ENCODE measurements at places on chromosomes 12 and 14.

- no peak for DNase-seq
These were observed 64.1 kb downstream of the NCOR2 start for GRCh38 chr12:124503305-124503704.

- no peak for DNase-seq
These were observed 26.9 kb downstream of the DAAM1 start for GRCh38 chr14:59215322-59215721.

DNA sequence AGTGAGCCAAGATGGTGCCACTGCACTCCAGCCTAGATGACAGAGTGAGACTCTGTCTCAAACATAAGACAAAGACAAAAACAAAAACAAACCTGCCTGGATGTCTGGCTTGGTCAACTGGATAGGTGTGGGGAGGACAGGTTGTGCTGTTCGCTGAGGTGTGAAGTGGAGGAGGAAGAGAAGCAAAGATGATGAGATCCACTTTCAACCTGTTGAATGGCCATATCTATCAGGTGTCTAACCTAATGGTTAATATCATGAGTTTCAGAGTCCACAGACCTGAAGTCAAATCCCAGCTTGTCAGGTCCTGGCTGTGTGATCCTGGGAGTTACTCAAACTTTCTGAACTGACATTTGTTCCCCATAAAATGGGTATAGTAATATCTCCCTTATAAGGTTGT lies 9.7 kb upstream of the CCDC177 start:
- no peak for DNase-seq

DNA sequence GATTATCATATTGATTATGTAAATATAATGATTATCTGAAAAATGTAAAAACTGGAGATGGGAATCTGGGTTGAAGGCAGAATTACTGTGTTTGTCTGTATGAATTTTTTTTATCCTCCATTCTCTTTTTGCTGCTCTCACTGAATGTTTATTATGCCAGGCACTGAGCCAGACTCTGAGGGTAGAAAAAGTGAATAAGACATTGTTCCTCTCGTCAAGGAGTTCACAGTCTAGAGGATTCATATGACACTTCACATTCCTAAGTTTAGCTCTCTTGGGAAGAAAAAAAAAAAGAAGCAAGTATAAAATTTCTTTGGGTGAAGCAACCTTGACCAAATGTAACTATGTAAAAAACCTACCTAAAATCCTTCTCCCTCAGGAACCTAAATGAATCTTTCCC lies 120.9 kb upstream of the LMO3 start:
- no peak for DNase-seq

DNA sequence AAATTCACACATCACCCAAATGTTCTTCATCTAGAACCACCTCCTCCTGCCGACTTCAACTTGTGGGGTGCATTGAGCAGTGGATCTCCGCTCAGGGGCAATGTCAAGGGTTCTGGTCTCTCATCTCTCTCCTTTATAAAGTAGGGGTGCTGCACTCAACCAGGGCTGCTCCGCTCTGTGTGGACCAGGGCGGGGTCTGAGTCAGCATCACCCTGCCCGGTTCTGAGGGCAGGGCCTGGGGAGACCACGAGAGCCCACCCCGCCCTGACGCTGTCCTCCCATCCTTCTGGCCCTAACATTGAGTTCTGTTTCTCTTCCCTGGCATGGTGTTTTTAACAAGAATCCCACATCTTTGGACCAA lies 311.6 kb upstream of the DIO3 start:
- no peak for DNase-seq

DNA sequence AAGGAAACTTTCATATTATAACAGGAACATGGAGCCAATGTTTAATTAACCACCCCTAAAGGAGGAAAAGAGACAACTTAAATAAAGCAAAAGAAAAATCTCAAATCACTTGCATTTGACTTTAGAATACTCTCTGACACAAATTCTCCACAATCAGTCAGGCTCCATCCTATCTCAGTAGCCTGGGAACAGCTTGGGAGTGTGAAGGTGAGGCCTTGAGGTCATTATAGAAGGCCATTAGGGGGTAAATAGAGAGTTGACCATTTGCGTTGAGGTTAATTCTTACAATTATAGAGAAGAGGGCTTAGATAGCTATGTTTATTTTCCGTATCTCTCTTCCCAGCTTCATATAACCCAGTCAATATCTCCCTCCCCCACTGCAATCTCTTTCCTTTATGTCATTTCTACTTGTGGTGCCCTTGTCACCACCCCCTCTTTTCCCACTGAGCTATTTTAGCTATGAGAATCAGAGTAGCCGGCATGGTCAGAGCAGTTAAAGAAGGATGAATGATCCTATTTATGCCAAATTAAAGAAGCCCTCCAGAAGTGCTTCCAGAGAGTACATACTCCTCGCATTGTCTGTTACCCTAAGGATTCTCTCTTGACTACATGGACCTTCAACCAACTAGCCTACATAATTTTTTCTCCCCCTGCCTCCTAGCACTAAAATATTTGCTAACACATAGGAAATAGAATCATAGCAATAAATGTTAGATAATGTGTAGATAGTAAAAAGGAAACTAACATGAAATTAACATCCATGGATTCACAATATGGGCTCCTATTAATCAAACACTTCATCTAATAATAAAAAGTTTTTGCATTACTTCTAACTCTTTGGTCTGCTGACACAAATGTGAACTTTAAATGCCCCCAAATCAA lies 135.2 kb upstream of the KRR1 start:
- DNase-seq, result no peak

DNA sequence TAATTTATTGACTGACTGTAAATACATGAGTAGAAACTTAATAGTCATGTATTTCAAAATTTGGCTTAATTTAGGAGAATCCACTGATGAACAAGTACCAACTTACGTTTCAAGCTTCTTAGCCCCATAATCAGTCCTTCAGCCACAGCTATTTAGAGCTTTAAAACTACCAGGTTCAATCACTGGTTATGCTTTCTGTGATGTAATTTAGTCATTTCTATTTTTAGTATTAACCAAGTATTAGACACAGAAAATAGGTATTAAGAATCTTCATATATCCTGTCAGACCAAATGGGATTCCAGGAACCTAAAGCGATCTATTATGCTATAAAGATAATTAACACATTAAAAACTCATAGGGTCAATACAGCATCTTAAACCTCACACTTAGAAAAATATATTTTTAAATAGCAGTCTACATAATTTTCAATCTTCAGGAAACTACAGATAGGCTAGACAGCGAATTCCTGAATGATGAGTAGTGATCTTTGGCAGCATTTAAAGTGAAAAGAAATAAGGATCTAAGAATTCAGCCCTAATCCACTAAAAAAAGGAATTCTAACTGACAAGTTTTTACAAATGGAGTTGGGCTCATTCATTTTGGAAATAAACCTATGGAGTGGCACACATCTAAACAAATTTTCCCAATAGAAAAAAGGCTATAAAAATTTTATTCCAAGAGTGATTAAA lies 51.5 kb downstream of the ZC3H14 start:
- no peak for DNase-seq

DNA sequence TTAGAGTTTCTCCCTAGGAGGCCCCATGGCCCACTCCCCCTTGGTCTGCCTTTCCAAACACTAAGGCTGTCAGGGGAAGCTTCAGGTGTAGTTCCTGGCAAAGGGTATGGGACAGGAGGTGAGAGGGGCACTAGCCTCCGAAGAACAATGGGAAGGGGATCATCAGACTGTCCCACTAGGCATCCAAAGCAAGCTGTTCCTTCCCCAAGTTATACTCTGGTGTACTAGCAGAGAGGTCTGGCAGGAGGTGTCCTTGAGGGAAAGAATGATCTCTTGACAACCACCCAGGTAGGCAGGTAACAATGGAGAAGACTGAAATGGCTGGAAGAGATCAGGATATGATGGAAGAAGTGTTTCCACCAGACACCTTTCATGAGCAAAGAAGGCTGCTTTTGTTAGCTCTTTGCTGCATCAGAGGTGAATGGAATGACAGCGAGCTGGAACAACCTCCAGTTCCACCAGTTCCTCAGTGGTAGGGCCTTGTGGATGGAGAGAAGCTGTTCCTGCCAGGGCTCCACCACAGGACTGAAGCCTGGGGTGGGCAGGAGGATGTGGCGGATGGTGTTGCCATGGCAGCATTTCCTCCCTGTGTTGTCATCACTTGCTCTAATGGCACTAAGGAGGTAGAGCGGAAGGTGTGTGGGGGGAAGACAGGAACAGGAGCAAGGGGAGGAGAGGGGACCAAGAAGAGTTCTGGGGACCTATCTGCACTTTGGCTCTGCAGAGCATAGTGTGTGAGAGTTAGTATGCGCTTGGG lies 2.3 kb upstream of the AGAP2 start:
- DNase-seq, result no peak

DNA sequence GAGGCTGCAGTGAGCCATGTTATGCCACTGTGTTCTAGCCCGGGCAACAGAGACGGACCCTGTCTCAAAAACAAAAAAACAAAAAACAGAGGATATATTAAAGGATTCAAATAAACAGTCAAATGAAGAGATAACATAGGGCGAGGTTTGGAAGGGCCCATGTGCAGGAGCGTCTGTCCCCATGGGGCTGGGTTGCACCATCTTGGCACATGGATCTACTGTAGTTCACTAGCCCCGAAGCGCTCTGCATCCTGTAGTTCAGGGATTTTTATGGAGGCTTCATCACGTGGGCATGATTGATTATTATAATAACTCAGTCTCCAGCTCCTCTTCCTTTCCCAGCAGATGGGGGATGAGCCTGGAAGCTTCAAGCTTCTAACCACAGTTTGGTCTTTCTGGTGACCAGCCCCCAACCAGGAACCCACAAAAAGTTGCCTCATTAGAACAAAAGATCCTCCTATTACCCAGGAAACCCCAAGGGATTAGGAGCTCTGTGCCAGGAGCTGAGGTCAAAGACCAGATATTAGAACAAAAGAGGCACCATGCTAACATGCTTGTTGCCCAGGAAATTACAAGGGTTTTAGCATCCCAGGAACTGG lies 59.9 kb downstream of the HCAR2 start:
- DNase-seq, result no peak

DNA sequence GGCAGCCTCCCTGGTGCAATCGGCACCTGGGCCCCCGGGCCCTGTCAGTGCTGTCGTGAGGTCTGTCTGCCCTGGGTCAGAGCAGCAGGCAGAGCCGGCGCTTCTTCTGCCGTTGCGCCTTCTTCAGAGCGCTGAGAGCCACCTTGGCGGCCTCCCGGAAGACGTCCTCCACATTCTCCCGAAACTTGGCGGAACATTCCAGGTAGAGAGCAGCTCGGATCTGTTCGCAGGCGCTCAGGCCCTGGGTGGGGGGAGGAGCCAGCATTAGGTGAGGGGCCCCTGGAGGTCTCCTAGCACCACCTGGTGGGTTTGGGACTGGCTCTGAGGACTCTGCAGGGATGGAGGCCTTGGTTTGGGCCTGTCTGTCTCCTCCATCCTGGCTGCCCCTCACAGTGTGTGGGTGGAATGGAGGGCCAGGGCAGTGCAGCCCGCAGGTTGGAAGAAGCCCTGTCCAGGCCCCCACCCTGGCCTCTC lies 14.0 kb downstream of the RHOF start:
- no peak for DNase-seq

- DNase-seq, result no peak
These were observed 110.4 kb downstream of the ESRRB start for GRCh38 chr14:76486251-76486743.

DNA sequence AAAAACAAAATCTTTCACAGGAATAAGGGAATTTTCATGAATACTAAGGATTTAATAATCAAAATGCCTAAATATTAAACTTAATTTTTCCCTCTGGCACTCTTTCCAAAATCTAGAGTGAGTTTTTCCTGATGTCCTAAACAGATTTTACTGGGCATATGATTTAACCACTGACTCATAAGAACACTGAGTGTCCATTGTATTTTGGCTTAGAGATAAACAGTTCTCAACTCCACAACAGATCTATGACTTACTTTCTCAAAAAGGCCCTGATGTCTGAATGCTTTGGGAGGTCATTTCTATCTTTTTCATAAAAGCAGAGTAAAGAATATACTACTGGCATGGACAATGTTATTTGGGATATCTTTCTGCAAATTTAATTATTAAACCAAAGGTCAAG lies 15.0 kb downstream of the TMBIM4 start:
- no peak for DNase-seq

DNA sequence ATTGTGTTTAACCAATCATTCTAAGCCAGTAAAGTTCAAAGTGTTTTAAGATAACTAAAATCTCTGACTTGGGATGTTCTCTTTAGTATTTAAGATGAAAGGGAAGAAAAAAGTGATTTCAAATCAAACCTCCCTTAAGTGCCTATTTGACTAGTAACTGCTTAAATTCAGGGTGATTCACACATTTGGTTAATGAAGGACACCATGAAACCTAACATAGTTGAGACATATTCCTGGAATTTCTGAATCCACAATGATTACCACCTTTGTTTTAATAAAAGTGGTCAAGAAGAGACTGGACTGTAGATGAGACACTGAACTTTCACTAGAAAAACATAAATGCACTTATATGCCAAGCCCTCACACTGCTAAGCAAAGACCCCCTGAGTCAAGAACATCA lies 138.7 kb downstream of the MED13L start:
- DNase-seq, result no peak

DNA sequence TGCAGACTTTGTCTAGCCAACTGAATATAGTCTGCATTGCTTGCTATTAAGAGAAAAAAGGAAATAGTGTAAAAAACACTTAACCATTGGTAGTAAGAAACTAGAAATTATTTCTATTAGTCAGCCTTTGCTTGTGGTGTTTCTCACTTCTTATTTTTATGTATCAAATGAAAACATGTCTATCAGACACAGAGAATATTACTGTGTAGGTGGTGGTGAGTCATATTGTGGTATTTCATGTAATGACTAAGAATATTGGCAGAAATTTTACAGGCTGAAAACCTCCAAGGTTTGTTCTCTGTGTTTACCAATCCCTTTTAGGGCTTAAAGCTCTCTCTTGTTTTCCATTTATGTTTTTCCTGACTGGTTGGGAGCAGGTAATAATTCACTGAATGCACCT lies 87.2 kb downstream of the DAAM1 start:
- no peak for DNase-seq

DNA sequence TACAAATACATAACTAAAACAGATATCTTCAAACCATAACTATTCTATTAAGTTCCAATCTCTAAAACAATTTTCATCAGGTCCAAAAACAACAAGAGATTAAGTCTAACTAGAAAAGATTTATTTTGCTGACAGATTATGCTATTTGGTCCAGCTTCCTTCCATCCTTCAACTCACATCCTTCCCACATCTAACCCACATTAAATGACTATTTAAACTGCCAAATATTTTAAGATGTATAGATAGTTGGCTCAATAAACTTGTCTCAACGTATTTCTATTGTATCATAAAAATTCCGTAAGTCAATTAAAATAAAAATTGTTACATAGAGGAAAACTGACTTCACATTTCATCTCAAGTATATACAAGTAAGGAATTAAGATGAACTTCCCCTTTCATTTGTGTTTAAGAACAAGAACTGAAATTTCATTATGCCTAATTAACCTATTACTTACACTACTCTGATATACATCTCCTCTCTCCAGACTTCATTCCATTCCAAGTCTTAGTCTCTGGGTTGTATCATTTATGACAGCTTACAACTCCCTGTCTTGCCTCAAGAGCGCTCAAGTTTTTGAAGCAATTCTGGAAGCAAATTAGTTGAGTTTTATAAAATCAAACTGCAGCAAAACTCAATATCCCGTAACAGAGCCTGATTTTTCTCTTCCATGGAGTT lies 25.4 kb downstream of the PAWR start:
- no peak for DNase-seq

Measured in HuH-7 (cell line).